ENCODE measurements at places on chromosomes 7 and 10.

- DNase-seq, result no peak
Measured at GRCh38 chr7:3153118-3153517, 109.5 kb upstream of the CARD11 start.

DNA sequence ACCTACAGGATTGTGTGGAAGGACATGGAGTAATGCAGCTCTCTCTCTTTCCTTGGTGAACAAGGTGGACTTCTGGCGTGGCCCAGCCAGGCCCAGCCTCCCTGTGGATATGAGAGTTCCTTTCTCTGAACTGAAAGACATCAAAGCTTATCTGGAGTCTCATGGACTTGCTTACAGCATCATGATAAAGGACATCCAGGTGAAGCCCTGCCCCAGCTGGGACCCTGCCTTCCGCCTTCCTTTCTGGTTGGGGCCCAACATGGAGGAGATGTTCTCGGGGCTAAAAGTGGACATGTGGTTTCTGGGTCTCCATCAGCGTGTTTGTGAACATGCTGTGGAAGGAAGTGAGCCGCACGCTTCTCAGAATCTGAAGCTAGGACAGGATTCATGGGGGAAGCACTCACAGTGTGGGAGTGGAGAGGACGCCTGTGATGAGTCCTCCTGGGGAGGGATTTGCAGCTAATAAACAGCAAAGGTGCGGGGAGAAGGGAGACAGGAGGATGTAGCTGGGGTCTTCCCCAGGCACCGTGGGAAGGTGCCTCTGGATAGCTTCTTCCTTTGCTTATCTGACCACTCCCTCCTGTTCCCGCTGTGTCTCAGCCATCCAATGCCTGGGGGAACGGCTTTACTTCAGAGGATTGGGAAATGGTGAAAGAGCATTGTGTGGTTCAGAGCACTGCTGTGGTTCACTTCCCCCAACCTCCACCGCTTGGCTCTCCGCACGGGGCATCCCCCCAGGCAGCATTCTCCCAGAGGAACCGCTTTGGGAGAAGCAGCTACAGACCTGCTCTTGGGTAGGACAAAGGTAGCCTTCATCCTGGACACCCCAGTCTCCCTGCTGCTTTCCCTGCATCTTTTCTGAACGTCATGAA lies 5.5 kb downstream of the CPA5 start:
- no peak for DNase-seq

DNA sequence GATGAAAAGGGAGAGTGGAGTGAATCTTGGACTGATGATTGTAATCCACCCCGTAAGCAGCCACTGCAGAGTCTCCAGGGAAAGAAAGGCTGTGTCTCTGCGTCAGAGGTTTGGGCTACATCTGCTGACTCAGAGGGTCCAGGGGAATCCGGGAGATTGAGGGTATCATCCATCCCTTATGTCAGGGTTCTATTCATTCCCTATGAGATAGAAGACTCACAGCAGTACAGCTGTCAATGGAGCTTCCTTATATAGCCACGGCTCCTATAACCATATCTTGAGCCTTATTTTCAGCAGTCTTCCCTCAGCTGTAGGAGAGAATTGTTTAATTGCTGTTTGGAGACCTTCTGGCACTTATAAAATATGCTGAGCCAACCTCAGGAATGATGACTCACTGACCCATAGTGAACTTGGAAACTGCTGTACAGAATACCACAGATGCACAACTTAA lies 558.2 kb upstream of the PFKP start:
- DNase-seq, result no peak

GRCh38 chr7:111041577-111041976 lies 49.4 kb upstream of the LRRN3 start:
- no peak for DNase-seq

GRCh38 chr7:39700165-39700564 lies 76.8 kb downstream of the RALA start:
- DNase-seq, result no peak

GRCh38 chr10:49688920-49689319 lies 9.5 kb downstream of the C10orf53 start:
- DNase-seq, result no peak

DNA sequence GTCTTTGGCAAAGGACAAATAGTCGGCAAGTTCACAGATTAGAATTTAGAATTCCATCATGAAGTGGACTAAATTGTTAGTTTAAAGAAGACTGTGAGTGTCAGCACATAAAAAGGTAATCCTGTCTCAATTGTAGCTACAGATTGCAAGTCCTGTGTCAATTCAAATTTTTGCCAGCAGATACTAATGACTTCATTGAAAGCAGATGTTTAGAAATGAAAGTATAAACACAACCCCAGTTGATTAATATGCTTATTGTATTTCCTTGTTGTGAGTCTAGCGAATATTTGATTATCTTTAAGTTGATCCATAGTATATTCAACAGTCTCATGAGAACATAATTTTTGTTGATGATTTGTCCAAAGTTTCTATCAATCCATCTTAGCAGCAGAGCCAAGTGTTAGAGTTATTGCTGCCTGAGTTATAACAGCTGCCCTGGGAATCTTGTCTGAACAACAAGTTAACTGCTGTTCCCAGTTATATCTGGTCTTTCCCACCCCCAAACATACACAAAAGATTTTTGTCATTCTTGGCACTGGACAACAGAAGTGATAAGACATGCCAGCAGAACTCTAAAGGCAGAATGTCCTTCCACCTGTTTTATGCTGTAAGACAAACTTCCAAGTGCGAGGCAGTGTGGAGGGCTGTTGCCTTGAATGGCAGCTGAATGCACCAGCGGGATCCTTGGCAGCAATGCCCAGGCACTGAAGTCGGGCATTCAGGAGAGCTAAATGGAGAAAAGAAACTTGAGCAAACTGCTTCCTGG lies 21.3 kb upstream of the HERPUD2 start:
- DNase-seq, result no peak

- DNase-seq, result no peak
Measured at GRCh38 chr10:113458944-113459343, 93.9 kb upstream of the HABP2 start.

- no peak for DNase-seq
Measured at GRCh38 chr7:1855725-1856160, 185.7 kb downstream of the ELFN1 start.

DNA sequence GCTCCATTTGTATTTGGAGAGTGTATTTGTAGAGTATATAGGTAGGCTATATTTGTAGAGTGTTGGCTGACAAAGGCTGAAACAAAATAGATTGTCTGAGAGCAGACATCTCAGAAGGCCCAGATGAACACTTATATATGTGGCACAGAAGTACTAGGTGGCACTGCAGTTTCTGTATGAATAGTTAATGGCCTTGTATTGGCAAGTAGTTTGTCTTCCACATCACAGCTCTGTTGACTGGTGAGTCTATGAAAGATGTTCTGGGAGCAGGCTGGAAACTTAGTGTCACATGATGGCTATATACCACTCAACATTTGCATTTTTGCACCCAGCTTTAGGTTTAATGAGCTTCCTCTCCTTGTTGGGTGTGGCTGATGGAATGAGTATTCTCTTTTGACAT lies 51.9 kb downstream of the CCNY start:
- no peak for DNase-seq

DNA sequence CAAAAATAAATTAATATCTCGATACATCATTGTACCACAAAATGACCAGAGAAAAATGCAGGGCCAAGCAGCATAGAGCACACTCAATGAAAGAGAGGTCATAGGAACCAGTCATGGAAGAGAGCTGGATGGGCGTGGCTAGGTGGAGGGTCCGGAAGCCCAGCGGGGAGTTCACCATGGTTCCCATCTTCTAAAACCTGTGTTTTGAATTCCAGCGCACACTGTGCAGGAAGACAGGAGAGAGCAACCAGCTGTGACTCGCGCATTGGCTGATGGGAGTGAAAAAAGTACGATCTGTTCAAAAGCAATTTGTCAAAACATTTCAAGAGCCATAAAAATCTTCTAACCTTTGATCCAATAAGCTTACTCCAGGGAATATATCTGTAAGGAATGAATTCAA lies 125.2 kb upstream of the NANOS1 start:
- no peak for DNase-seq

- no peak for DNase-seq
Measured at GRCh38 chr10:69080226-69080625, 7.7 kb upstream of the SRGN start.

- no peak for DNase-seq
Measured at GRCh38 chr10:35612385-35613106, 7.4 kb downstream of the GJD4 start.
